ENCODE measurements at places on chromosomes 16 and 17. TPM values are rescaled to one million over a fixed set of nuclear protein-coding genes. Genes with fewer than 3 reads are reported as not detected.

Gene USH1G
- total RNA-seq: not detected

Gene FBXW10B
- total RNA-seq: 0.26 TPM

- no peak for DNase-seq
Observed at GRCh38 chr17:45792995-45793755, 9.1 kb downstream of the CRHR1 start.

GRCh38 chr16:31382485-31383161, 10.5 kb upstream of the ITGAD start:
- peak; percentile 16 for DNase-seq

Gene LPO
- not detected for total RNA-seq

Gene CCL4
- total RNA-seq: 1.1 TPM

DNA sequence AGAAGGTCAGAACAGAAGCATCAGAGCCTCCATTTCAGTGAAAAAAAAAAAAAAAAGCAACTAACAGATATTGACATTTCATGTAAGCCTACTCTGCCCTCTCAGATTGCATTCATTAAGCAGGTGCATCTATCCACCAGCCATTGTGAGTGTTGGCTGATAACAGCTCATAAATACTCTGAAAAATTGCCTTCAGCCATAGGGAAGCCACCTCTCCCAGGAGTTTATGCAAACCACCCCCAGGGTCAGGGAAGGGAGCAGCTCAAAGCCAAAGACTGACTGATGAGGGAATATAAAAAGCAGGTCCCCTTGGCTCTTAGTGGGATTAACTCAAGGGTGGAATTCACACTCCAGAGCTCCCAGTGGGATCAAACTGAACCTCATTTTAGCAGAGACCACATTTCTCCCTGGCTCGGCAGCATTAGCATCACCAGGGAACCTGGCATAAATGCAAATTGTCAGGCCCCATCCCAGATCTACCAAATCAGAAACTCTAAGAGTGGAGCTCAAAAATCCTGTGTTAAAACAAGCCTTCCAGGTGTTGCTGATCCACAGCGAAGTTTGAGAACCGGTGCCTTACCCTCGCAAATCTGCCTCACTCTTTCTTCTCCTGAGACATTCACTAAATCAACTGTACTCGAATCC, 14.2 kb downstream of the APOH start:
- DNase-seq: no peak

Gene KRT17
- total RNA-seq: not detected

DNA sequence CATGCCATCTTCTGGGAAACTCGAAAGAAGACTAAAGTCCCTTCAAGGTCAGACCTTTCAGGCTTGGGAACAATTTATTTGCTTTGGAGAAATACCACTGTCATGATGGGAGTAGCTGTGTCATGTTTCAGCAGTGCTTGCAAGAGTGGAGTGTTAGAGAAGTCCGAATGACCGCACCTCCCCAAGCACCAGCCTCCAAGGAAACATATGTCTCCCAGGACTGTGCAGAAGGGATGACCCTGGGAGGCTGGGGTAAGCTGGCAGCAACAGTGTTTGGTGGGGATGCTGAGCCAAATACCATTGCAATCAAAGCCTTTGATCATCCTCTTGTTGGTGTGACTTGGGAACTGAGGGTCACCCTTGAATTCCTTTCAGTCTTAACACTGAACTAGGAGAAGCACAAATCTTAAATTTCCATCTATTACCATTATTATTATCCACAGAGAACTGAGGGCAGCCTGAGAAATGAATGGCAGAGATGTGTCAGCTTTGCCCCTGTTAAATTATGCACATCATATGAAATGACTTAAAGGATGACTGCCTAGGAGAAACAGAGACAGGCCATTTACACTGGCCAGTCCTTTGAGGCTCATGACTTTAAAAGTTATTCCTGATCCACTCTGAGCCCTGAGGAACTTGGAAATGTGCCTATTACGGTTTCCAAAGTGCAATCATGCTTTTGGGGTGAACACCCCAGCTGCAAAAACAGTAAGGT, 244.9 kb downstream of the CA10 start:
- DNase-seq: no peak

Gene MMP25
- total RNA-seq: 2.9 TPM

Gene CIBAR2
- total RNA-seq: not detected

Gene GALNS
- total RNA-seq: 58.8 TPM

DNA sequence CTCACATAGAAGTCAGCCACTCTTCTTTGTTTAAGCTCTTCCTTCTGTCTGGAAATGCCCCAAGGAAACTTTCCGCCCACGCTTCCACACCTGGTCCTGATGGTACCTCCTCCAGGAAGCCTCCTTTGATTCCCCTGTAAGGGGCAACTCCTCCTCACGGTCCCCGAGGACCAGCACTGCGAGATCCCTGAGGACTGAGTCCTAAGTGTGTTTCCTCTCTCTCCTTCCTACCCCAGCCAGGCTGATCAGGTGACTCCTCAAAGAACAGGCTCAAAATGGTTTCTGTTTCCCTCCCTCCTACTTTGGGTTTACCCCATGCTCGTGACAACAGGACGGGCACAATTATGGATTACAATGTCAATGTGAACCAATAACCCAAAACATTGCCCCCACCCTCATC, 63.0 kb upstream of the MED9 start:
- DNase-seq: no peak

DNA sequence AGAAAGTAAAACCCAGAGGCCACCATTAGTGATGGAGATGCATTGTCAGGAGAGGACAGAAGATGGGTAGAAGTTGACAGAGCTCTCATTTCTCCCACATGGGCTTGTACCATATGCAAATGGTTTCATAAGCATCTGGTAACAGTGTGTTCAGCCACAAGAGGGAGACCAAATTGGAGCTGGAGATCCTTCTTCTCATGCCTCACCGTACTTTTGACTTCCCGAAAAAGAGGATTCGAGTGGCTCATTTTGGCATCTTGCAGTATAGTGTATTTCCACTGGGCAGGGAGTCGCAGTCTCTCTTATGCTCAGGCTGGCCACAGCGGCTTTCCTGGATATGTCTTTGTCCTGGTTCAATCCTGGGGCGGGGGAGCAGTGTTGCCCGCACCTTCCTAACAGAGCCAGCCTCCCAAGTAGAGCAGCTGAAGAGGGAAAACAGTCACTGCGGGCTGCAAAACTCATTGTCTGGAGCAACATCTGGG, 23.8 kb downstream of the TBC1D3B start:
- no peak for DNase-seq

DNA sequence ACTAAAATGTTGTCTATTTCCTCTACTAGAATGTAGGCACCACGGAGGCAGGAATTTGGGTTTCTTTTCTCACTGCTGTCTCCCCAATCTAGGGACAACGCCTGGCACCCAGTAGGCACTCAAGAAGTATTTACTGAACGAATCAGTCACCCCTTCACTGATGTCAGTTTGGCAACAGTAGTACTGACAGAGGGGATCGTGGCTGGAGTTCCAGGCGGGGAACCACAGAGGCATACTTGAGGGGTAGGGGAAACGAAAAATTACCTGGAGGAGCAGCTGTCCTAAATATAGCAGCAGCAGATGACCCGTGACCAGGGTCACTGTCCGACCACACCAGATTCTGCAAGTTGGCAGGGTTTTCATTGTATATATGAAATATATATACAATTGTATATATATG, 33.3 kb downstream of the TRIM25 start:
- no peak for DNase-seq

GRCh38 chr16:4452674-4453073, 21.8 kb downstream of the NMRAL1 start:
- no peak for DNase-seq

- DNase-seq: no peak
Observed at GRCh38 chr16:70614208-70614951, 32.0 kb upstream of the IL34 start.

Gene OTOP2
- total RNA-seq: not detected

DNA sequence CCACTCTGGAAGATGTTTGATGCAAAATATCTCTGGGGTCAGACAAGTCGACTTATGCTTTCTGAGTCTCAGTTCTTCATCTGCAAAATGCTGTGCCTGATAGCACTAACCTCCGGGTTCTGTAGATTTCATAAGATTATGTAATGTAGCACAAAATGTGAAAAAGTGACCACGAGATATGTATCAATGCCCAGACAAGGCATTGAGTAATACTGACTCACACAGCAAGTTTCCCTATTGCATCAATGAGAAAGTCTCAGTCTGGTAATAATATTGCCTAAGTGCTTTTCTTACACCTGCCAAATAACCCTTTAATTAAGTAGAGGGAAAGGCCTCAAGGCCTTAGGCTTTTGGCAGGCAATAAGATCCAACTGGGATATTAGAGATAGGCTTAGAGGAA, 41.4 kb upstream of the MMP2 start:
- DNase-seq: no peak

DNA sequence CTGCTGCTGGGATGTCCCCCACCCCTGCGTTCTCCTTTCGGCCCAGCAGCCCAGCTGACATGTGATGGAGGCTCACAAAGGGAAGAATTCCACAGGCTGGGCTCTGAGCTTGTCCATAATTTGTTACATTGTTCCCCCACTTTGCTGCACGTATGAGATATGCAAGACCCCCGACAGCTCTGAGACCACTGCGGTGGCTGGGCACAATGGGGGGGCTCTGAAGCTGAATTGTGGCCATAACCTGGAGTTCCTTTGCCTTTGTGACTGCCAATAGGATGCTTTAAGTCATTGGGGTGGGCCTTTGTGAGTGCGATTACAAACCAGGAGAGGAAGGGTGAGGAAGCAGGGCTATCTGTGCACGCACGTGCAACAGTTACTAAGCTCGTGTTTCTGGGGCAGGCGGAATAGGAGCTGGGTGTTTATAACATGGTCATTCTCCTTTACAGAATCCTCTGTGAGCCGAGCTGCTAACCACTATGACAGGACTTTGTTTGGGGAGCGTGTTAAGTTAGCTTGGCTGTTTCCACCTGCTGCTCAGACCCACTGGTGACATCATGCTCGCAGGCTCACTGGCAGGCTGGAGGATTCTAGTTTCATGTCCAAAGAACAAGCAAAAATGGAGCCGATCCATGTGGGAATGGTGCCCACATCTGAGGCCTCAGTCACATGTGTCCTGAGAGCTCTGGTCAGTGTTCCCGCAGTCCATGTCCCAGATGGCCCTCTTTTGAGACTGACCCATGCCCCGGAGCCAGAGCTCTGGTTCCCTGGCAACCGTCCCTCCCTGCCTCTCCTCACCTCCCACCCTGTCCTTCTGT, 208.3 kb upstream of the SALL1 start:
- DNase-seq: no peak

Gene GRB2
- total RNA-seq: 133 TPM

- no peak for DNase-seq
Observed at GRCh38 chr17:43528319-43528987, 17.7 kb downstream of the ETV4 start.

Gene PRSS27
- total RNA-seq: 0.61 TPM

GRCh38 chr16:53966821-53967571, 263.0 kb downstream of the FTO start:
- no peak for DNase-seq

GRCh38 chr16:71658771-71659170, 32.8 kb downstream of the MARVELD3 start:
- DNase-seq: no peak

DNA sequence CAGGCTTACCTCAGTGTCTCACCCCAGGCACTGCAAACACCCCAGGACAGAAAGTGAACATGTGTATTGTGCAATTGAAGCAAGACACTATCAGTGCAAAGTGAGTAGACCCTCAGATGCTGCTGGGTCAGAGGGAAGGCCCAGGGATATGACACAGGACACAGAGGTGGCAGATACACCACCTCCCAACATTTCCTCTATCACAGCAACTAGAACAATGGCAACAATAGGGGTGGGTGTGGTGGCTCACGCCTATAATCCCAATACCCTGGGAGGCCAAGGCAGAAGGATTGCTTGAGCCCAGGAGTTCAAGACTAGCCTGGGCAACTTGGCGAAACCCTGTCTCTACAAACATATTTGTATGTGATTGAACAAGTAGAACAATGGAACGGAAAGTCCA, 22.5 kb downstream of the MILR1 start:
- DNase-seq: no peak

Gene DYNLRB2
- total RNA-seq: 0.78 TPM

- no peak for DNase-seq
Observed at GRCh38 chr17:65324611-65325342, 187.6 kb downstream of the RGS9 start.
